ENCODE measurements at places on chromosomes 7 and 10.

DNA sequence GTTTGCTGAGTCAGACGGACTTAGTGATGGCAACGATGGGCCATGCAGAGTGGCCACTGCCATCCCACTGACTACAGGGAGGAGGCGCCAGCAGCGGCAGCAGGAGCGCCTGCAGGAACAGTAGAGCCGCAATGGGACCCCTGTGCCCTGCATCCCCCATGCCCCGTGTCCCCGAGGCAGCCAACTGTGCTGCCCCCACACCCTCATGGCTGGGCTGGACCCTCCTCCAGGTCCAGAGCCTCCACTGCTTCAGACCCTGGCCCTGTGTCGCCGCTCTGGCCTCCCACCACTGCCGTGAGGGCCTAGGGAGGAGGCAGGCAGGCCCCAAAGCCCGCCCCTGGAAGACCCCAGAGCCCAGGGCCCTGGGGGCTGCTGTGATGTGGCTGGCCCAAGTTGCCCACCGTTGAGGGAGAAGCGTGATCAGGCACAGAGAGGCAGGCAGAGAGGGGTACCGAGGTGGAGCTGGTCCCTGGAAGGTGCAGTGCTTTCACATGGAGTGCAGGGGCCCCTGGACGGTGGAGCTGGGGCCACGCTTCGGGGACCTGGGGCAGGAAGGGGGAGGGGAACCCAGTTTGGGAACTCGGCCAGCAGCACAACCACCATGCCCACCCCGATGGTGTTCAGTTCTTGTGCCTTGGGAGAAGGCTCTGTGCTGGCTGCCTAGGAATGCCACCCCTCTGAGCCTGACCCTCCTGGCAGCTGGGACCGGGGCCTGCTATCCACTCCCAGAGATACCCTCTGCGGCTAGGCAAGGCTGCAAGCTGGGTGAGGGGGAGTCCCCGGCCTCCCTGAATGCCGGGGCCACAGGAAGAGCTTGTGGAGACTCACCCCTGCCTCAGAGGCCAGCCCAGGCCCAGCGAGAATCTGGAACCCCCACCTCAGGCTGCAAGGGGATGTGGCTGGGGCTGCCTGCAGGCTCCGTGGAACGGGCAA is 32.6 kb downstream of the DKK1 start:
- no peak for DNase-seq

DNA sequence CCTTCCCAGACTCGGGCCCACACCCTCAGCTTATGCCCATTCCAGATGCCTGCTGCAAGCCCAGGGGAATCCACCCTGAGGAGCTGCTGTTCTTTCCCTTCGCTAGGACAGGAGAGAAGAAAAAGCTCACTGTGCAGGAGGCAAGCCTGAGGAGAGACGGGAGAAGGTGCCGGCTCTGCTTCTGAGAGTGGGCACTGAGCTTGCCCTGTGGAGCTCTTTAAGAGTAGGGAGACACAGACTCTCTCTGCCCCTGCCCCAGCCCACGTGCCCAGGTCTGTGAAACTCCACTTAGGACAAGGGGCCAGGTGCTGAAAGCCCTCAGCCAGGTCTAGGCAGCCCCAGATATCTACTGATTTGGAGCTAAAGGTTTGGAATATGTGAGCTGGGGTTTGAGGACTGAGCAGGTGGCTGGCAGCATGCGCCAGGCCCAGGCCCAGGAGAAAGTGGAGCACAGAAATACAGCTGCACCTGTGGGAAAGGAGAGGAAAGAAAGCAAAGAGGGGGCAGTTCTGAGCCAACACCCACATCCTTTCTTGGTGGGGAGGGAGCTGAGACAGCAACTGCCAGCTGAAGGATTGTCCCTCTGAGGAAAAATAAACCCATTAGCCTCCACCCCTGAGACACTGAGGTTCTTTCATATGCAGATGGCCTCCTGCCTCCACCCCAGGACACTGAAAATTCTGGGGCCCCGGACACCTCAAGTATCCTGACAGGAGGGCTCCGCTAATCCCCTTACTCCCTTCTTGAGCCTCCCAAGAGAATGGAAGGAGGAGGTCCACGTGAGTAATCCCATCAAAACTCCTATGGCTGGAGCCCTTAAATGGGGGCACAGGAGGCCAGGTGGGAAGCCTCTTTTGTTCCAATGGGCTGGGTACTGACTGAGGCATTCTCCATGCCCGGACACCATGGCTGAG is 7.3 kb downstream of the POLL start:
- DNase-seq, result no peak

DNA sequence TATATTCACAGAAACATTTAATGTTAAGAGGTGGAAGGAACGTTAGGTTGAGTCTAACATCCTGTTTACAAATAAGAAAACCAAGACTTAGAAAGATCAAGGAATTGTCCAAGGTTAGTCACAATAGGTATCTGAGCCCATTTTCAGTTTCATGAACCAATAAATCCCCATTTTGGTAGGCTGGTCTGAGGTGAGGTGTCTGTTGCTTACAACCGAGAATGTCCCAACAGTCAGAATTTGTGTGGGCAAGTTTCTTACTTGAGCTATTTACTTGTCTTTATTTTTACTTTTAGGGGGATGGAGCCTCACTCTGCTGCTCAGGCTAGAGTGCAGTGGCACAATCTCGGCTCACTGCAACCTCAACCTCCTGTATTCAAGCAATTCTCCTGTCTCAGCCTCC is 23.6 kb downstream of the PANK1 start:
- DNase-seq, result no peak

GRCh38 chr7:30379131-30379530 is 94.7 kb downstream of the ZNRF2 start:
- no peak for DNase-seq

GRCh38 chr10:77844713-77845445 is 81.7 kb downstream of the DLG5 start:
- no peak for DNase-seq

- no peak for DNase-seq
Observed at GRCh38 chr10:8776926-8777622, 722.6 kb downstream of the GATA3 start.

DNA sequence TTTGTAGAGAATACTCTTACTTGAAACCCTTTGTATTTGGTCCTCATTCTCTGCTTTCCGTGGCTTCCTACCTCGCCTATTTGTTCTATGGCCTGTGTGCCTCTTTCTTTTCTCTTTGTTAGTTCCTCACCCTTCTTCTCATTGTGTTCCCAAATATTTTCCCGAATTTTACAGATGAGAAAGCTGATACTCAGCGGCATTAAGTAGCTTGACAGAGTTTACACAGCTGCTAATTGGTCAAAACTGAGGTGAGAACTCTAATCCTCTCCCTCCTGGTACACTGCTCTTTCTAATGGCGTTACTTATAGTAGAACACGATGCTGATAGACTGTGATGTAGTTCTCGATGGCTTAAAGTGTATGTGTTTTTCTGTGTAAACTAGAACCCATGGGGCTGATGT is 80.7 kb upstream of the HDAC9 start:
- DNase-seq, result no peak

GRCh38 chr10:1394155-1394912 is 338.1 kb downstream of the WDR37 start:
- DNase-seq, result no peak

DNA sequence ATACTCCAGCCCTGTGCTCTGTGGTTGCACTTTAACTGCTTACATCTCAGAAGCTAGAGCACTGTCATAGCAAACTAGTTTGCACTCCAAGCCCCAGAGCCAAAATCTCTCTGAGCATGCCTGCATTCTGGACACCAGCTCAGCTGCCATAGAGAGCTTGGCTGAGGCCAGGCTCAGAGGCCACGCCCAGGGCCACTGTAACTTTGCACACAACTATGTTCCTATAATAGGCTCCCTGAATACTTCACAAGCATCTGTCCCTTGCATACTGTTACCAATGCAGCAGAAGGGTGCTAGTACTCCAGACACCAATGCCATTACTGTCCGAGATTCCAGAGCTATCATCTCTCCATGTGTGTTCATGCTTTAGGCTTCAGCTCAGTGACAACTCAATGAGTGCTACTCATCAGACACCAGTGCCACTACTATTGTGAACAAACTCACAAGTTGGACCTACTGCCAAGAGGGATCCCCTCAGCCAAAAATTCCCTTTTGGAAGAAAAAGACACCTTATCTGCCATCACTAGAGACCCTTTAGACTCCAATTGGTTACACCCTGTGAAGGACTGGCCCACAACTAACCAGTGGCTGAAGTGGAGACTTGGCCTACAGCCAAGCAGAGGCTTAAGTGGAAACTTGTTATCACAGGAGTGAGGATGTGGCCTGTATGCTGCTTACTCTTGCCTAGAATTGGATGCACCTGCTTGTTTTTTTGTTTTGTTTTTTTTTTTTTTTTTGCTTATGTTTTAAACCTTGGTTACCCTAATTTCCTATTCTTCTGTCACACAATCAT is 211.6 kb upstream of the MAGI2 start:
- no peak for DNase-seq

GRCh38 chr10:110411047-110411410 is 86.7 kb upstream of the DUSP5 start:
- no peak for DNase-seq

- no peak for DNase-seq
Observed at GRCh38 chr7:76340617-76341131, 18.1 kb downstream of the YWHAG start.

DNA sequence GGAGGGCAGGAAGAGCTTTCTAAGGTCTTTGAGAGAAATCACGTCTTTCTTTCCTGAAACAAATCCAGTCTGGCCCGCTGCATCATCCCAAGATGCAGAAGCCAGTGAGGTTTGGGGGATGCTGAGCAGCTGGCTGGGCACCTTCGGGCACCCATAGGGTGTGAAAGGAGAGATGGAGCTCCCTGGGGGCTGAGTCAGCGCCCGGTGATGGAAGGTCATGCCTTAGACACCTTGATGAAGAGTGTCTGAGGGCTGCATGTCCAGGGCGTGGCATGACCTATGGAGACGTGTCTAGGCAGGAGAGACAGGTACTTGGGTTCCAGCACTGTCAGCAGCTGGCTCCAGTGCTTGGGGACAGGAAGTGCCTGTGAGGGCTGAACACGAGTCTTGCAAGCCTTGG is 88.3 kb downstream of the GOLGA7B start:
- no peak for DNase-seq

GRCh38 chr10:65325913-65326312 is 1599.9 kb upstream of the LRRTM3 start:
- DNase-seq, result no peak

DNA sequence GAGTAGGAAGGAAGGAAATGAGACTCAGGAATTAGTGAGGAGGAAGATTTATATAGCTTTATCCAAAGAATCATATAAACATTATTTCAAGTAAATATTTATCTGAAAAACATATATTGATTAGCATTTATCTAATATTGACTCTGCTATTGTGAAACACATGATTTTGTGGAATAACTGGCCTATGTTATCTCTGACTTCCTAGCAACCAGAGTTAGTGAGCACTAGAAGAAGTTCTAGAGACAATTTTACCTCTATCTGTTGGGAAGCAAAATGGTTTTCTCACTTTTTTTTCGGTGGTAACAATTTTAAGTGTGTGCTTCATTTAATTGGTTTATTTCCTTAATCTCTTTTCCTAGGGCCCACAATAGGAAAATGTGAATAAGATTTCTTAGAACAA is 21.6 kb downstream of the MDFIC start:
- DNase-seq, result no peak

GRCh38 chr10:117617659-117618058 is 75.1 kb downstream of the EMX2 start:
- no peak for DNase-seq

DNA sequence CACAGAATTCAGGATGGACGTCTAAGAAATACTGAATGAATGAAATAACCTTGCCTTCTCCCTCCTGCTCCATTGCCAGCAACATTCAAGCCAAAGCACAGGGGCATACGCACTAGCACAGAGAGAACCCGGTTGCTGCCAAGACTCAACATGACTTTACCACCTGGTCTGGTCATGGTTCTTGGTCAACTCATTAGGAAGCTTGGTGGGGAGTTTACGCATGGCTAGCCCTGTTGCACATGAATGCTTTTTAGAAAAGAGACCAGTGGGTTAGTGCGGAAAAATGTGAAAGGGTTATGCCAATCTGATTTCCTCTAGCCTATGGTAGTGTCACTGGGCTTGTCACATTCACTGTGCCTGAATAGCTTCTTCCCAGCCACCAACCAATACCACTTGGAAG is 187.6 kb upstream of the NEBL start:
- no peak for DNase-seq

DNA sequence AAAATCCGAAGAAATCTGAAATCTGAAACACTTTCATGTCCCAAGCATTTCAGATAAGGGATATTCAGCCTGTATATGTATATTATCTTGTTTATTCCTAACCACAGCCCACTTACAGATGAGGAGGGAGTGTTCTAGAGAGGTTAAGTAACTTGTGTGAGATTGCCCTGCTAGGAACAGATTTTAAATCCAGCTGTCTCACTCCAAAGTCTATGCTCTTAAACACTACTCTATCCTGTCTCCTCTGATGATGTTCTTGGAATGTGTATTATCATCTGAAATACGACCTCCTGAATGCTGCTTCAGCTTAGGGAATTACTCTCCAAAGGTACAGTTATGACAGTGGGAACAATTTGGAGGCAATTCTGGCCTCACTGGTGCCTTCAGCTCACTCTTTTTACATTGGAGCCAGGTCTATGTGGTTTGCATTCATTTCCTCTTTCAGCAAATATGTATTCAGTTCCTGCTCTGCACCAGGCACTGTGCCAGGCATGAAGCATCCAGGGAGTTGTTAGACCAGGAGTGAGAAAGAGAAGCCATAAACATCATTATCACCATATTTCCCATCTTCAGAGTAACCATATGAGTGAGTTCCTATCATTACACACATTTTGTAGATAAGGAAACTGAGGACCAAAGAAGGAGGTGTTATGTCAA is 70.2 kb downstream of the NOC3L start:
- no peak for DNase-seq

- no peak for DNase-seq
Observed at GRCh38 chr7:18529239-18529638, 33.7 kb downstream of the HDAC9 start.

DNA sequence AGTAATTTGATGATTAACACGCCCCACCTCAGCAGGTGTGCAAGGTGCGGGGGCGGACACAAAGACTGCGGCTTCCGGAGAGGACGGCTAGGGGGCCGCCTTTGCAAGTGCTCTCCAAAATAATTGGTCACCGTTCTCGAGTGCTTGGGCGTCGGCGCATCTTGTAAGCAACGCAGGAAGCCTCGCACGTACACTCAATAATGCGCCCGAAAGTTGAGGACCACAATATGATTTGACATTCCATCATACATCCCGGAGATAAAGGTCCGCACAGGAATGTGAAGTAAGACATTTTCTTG is 114.7 kb downstream of the EBF3 start:
- no peak for DNase-seq

- no peak for DNase-seq
Observed at GRCh38 chr10:84552478-84552877, 224.1 kb downstream of the CCSER2 start.

DNA sequence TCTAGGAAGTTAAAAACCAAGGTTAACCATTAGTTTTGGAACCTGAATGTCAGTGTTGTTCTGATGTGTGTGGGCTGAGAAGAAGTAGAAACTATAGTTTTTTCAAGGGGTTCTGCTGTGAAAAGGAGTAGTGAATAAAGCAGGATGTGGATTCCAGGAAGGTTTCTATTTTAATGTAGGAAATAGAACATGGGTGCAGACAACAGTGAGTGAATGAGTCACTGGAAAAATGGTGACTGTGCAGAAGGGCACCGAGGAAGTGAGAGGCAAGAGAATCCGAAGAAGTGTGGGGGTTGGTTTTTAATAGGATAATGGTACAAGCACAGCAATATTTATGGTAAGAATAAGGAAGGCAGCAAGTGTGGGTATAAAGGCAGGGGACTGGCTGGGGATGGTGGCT is 120.4 kb downstream of the ARHGAP21 start:
- no peak for DNase-seq

Measured in stimulated activated CD4-positive, alpha-beta T cell treated with anti-CD3 and anti-CD28 coated beads, Interleukin-4, amount 100 ng/mL, for 4 hours (primary cell).